Astrocyte (in vitro differentiated cells and primary cell): ENCODE measurements at places on chromosomes 2 and 18. TPM values are rescaled to one million over a fixed set of nuclear protein-coding genes. Genes with fewer than 3 reads are reported as not detected.

DNA sequence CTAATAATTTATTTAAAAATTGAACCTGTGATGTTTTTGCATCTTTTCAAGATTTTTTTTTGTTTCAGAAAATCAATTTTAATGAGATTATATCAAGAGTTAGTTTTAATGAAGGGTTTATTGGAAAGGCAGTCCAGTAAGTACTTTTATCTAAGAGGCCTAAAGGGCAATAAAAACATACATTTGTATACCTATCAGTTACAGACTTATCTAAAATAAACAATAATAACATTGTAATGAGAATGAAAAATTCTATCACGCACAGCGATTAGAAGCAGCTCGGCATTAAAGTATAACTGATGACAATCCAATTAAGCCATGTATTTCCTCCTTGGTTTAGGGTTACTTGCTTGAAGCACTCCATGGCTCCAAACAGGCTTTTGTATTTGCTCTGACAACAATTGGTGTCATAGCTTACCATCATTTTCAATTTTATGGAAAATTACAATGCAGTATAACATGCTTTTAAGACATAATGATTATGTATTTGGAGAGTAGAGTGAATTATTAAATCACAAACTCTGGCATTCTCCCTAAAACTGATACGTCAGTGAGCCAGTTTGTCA is 629.4 kb downstream of the TSN start:
- no peaks in the 10 kb centered on the region for H3K27me3 ChIP-seq
- no peaks in the 10 kb centered on the region for H3K36me3 ChIP-seq
- no peak overlapping the region for H3K4me3 ChIP-seq
- no peak for DNase-seq
- H3K27ac ChIP-seq: no peak overlapping the region

- H3K27me3 ChIP-seq: no peaks in the 10 kb centered on the region
- H3K4me1 ChIP-seq: peaks cover 16% of the 10 kb centered on the region
Observed at GRCh38 chr18:697800-698199, 14.6 kb downstream of the ENOSF1 start.

GRCh38 chr2:16244153-16244965 is 304.0 kb downstream of the MYCN start:
- no peaks in the 10 kb centered on the region for H3K4me1 ChIP-seq
- no peaks in the 10 kb centered on the region for H3K36me3 ChIP-seq
- H3K27me3 ChIP-seq: no peaks in the 10 kb centered on the region
- no peak overlapping the region for H3K27ac ChIP-seq
- no peak for DNase-seq
- no peak overlapping the region for H3K4me3 ChIP-seq

- H3K36me3 ChIP-seq: no peaks in the 10 kb centered on the region
- no peak overlapping the region for H3K27ac ChIP-seq
- no peaks in the 10 kb centered on the region for H3K4me1 ChIP-seq
- no peak overlapping the region for H3K4me3 ChIP-seq
Observed at GRCh38 chr2:240349133-240350005, 86.1 kb upstream of the GPC1 start.

DNA sequence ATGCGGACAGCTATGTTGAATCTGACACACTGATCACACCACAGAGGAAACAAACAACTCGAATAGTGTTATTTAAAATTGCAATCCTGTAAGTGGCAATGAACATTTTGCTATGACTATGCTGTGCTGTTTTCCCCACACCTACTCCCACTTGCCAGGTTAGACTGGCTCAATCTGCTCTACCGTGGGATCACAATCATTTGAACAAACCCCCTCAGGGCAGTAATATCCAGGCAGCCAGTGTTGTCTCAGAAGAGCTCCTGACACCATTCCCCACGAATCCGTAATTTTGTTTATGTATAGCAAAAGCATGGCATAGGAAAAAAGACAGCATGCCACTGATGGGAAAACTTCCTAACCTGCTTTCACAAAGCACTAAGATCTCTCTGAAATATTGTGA is 284.3 kb downstream of the ERBB4 start:
- no peak overlapping the region for H3K27ac ChIP-seq
- H3K27me3 ChIP-seq: no peaks in the 10 kb centered on the region
- H3K36me3 ChIP-seq: no peaks in the 10 kb centered on the region
- no peak overlapping the region for H3K4me3 ChIP-seq
- no peak for DNase-seq

GRCh38 chr2:15687720-15688119 is 96.1 kb downstream of the DDX1 start:
- no peak for DNase-seq
- no peaks in the 10 kb centered on the region for H3K4me1 ChIP-seq
- H3K27ac ChIP-seq: no peak overlapping the region
- H3K36me3 ChIP-seq: no peaks in the 10 kb centered on the region

GRCh38 chr2:195575879-195576401 is 81.1 kb upstream of the SLC39A10 start:
- no peaks in the 10 kb centered on the region for H3K36me3 ChIP-seq
- H3K27me3 ChIP-seq: no peaks in the 10 kb centered on the region
- DNase-seq: peak; percentile 87
- peak overlapping the region; percentile 28 for H3K27ac ChIP-seq

GRCh38 chr2:122112216-122113005 is 357.0 kb downstream of the TSN start:
- H3K4me1 ChIP-seq: no peaks in the 10 kb centered on the region
- no peak for DNase-seq
- H3K36me3 ChIP-seq: no peaks in the 10 kb centered on the region
- no peaks in the 10 kb centered on the region for H3K27me3 ChIP-seq

DNA sequence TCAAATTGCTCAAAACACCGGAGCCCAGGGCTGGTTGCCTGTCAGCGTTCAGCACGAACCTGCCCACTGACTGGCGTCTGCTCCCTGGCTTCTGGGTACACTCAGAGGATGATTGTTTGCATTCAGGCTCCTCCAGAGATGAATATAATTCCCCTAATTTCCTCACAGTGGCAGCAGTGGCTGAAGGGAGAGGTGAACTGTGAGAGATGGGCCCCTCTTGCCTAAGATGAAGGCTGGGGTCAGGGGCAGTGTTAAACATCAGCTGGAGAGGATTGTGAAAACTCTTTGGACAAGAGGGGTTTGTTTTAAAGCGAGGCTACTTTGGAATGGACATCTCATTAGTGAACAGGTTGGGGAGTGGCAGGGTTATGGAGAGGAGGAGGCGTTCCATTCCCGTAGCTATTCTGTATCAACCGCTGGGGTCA is 31.0 kb downstream of the TCF7L1 start:
- H3K4me3 ChIP-seq: no peak overlapping the region
- DNase-seq: no peak
- peaks cover 18% of the 10 kb centered on the region for H3K4me1 ChIP-seq
- no peaks in the 10 kb centered on the region for H3K36me3 ChIP-seq
- H3K27me3 ChIP-seq: no peaks in the 10 kb centered on the region

- H3K27ac ChIP-seq: peak overlapping the region; percentile 55
- no peak overlapping the region for H3K4me3 ChIP-seq
- H3K27me3 ChIP-seq: peaks cover 3% of the 10 kb centered on the region
- DNase-seq: peak; percentile 94
- H3K4me1 ChIP-seq: peaks cover 2% of the 10 kb centered on the region
Observed at GRCh38 chr2:227388537-227389011, 825 bp upstream of the SCYGR1 start.

- H3K27ac ChIP-seq: no peak overlapping the region
- H3K36me3 ChIP-seq: no peaks in the 10 kb centered on the region
- H3K27me3 ChIP-seq: no peaks in the 10 kb centered on the region
- no peak overlapping the region for H3K4me3 ChIP-seq
- no peak for DNase-seq
Observed at GRCh38 chr2:44596537-44597320, 235.0 kb downstream of the CAMKMT start.

DNA sequence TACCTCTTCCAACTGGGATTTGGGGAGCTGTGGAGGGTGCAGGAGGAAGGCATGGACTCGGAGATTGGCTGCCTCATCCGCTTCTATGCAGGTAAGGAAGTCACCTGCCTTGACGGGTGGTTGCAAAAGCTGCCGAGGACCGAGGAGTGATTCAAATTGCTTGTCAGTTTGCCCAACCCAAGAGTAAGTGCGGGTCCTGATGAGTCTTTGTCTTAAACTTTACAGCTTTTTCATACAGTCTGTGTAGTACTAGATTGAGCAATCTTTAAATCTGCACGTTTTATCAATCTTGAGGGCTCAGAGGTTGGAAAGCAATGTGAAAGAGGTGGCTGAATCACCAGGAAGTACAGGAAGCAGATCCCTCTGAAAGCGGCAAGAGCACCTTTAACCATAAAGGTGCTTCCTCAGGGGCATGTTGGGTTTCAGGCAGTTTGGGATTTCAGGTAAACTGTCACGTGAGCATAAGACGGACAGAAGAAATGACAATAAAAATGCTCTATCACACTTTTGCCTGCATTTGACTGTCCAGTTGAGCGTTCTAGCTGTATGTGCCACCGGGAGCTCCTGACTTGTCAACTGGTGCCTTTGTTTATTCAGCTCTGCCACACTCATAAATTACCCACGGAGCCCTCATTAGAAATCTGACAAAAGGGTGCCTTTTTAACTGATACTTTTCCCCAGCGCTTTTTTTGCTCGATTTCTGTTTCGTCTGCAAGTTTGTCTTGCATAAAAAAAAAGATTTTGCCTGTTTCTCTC is 2.0 kb downstream of the PHLPP1 start:
- no peaks in the 10 kb centered on the region for H3K27me3 ChIP-seq
- H3K27ac ChIP-seq: peak overlapping the region; percentile 36
- peak overlapping the region; percentile 71 for H3K4me3 ChIP-seq

GRCh38 chr2:58261209-58261608 is 20.1 kb upstream of the FANCL start:
- no peak overlapping the region for H3K4me3 ChIP-seq
- no peaks in the 10 kb centered on the region for H3K4me1 ChIP-seq
- no peak overlapping the region for H3K27ac ChIP-seq
- no peaks in the 10 kb centered on the region for H3K27me3 ChIP-seq
- DNase-seq: no peak

DNA sequence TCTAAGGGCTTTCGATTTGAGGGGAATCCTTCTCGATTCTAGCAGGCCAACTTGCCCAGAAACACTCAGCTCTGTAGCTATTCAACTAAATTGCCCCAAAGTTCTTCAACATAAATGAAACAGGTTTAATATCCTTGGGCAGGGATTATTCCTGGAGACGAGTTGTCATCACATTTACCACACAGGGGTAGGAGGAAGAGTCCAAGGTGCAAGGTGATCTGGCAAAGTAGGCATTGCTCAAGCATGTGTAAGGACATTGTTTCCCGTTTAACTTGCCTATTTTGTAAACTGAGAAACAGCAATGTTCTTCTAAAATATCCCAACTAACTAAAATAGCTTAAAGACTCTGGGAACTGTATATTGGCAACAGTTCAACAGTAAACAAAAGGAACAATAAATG is 814.3 kb downstream of the BCL11A start:
- no peaks in the 10 kb centered on the region for H3K4me1 ChIP-seq
- DNase-seq: no peak
- H3K27me3 ChIP-seq: no peaks in the 10 kb centered on the region
- no peak overlapping the region for H3K27ac ChIP-seq

GRCh38 chr2:113854970-113855740 is 34.7 kb upstream of the ACTR3 start:
- H3K4me3 ChIP-seq: no peak overlapping the region

DNA sequence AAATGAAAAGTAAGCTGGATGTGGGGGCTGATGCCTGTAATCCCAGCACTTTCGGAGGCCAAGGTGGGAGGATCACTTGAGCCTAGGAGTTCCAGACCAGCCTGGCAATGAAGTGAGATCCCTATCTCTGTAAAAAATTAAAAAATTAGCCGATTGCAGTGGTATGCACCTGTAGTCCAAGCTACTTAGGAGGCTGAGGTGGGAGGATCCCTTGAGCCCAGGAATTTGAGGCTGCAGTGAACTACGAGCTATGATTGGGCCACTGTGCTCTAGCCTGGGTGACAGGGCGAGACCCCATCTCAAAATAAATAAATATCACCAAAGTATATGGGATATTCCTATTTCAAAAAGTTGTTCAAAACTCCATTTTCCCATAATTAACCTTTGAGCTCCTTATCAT is 101.1 kb upstream of the FZD5 start:
- H3K4me3 ChIP-seq: no peak overlapping the region
- H3K27ac ChIP-seq: no peak overlapping the region
- no peaks in the 10 kb centered on the region for H3K27me3 ChIP-seq
- no peak for DNase-seq

DNA sequence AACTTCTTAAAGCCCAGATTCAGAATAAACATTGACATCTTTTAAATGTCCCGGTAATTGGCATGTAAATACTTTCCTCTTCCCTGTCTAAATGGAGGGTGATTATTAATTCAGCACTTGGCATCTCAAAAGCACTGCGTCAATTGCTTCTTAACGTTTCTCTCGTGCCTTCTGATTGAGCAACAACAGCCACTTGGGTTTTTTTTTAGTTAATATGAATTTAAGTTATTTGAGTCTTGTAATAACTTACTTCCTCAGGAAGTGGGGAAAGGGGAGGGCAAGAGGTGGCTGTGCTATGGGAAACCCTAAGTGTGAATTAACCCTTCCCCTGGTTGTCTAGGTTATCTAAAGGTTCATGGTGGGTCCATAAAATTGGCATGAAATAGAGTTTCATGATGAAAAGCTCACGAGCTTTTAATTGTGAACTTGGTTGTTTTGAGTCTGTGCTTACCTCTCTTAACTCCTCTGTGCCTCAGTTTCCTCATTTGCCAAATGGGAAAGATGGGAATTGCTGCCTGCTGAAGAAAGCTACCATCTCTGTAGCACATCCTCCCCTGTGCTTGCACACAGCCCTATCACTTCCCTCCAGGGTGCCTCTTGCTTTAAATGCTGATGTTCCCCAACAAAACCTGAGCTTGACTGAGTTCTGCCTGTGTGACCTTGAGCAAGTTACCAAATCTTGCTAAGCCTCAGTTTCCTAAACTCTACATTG is 126.3 kb upstream of the BCL2L11 start:
- DNase-seq: no peak
- H3K27ac ChIP-seq: no peak overlapping the region
- no peak overlapping the region for H3K4me3 ChIP-seq
- H3K4me1 ChIP-seq: no peaks in the 10 kb centered on the region
- peaks cover 21% of the 10 kb centered on the region for H3K27me3 ChIP-seq

DNA sequence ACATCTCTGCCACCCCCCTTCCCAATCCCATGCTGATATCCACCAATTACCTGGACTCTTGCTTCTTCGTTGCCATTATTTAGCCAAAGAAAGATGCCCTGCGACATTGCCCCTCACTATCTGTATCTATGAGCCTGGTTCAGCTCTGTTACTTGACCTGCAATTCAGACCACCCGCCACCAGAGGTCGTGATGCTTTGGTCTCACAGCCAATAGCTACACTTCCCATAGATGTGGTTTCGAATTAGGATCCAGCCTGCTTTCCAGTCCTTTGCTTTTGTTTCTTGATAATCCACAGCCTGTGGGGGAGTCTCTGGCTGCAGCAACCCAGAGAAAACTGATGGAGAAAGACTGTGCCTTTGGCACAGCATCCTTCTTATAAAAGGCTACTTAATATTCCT is 239.4 kb downstream of the KLHL29 start:
- H3K36me3 ChIP-seq: no peaks in the 10 kb centered on the region
- H3K27ac ChIP-seq: no peak overlapping the region
- peaks cover 2% of the 10 kb centered on the region for H3K27me3 ChIP-seq
- DNase-seq: no peak

Gene SLC19A3
- total RNA-seq: 0.12 and 0.14 TPM in 2 replicates

Gene ASIC4
- total RNA-seq: 0.39 and 0.70 TPM in 2 replicates

Gene ZSWIM2
- total RNA-seq: not detected in 2 replicates

Gene MEP1B
- not detected in 2 replicates for total RNA-seq

Gene RBM43
- total RNA-seq: 4.8 and 5.5 TPM in 2 replicates

Gene ANXA4
- total RNA-seq: 122 and 132 TPM in 2 replicates
